ENCODE measurements at places on chromosomes 2 and 18.

DNA sequence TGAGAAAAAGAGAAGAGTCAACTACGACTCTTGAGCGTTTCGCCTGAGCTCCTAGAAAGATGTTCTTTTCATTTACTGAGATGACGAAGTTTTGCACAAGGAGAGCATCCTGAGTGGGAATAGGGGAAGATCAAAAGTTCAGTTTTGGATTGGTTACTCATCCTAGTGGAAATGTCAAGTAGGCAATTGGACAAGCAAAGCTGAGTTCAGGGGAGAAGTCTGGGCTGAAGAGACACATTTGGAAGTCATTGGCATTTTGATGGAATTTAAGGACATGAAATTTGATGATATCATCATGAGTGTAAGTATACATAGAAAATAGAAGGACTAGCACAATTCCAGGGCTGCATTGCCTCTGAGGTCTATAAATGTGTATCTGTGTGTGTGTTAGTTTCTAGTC is 416.6 kb downstream of the RAD51AP2 start:
- no peak for DNase-seq

GRCh38 chr2:54212456-54212855 is 43.6 kb downstream of the TSPYL6 start:
- no peak for DNase-seq

DNA sequence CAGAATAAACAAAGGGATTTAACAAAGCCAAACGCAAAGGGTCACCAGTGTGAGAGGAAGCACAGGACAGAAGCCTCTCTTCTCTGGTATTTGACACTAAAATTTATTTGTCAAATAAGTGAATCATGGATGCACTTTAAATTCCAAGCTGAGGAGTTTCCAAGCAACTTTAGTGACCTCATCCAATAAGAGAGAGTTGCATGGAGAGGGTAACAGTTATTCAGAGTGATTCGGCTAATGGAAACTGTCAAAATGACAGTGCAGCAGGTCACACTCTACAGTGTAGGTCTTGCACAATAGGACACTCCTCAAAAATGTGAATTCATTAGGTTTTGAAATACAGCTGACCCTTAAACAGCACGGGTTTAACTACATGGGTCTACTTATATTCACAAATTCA is 103.9 kb upstream of the ACVR1C start:
- no peak for DNase-seq

- DNase-seq: no peak
Observed at GRCh38 chr2:224885291-224885690, 157.0 kb downstream of the DOCK10 start.

GRCh38 chr18:41644466-41644865 is 310.6 kb upstream of the PIK3C3 start:
- DNase-seq: no peak

GRCh38 chr2:120141300-120142069 is 81.7 kb downstream of the TMEM185B start:
- DNase-seq: no peak

- DNase-seq: peak; percentile 16
Observed at GRCh38 chr2:129396980-129397599, 582.4 kb upstream of the RAB6C start.

GRCh38 chr18:32060026-32060425 is 31.6 kb upstream of the RNF138 start:
- no peak for DNase-seq

DNA sequence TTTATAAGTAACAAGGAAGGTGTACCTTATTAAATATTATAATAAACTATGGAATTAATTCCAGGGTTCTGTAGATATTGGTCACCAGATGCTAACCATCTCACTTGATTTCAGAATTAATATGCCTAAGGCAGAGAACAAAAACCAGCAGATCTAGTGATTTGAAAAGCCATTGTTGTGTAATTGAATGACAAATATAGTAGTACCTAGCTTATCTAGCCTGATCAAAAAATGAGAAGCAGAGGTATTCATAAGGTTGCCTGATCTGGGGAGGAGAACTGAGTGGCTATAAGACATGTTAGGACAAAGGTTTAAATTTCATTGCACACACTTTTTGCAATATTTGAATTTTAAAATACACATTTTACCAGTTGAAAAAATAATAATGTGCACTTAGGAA is 132.0 kb upstream of the UBE2E3 start:
- DNase-seq: no peak

- no peak for DNase-seq
Observed at GRCh38 chr18:26993568-26993967, 128.1 kb upstream of the AQP4 start.

DNA sequence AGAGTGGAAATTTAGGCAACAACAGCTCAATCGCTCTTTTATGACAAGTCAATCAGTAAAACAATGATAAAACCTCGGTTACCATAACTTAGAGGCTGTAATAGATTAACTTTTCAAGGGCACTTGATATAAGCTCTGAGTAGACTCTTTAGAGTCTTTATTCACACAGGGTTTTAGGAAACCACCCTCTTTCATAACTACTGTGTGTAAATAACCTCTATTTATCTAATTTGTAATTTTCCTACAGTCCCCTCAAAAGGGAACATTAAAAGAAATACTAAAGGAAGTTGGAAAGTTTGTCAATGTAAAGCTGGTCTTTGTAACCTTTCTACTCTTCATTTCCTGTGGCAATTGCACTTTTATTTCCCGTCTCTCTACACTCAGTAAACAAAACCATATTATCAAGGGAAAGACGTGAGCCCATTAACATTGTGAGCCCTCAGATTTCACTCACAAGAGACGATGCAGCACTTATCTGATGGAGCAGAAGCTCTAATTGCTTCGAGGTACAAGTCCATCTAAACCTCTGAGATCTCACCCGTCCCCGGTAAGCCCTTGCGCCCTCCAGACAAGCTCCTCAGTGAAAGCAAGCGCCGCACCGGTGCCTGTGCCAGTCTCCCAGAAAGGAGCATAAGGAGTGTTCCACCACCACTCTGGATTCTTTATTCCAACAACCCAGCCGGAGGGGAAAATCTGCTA is 1.1 kb upstream of the HOXD1 start:
- DNase-seq: no peak

GRCh38 chr18:62486290-62486964 is 36.4 kb upstream of the ZCCHC2 start:
- DNase-seq: no peak

GRCh38 chr2:18502142-18502541 is 58.3 kb downstream of the RDH14 start:
- DNase-seq: no peak

- no peak for DNase-seq
Observed at GRCh38 chr2:9641641-9642040, 10.8 kb upstream of the YWHAQ start.

GRCh38 chr18:35241448-35241804 is 592 bp downstream of the ZNF397 start:
- no peak for DNase-seq

- DNase-seq: no peak
Observed at GRCh38 chr2:110106642-110107041, 9.0 kb downstream of the MALL start.

DNA sequence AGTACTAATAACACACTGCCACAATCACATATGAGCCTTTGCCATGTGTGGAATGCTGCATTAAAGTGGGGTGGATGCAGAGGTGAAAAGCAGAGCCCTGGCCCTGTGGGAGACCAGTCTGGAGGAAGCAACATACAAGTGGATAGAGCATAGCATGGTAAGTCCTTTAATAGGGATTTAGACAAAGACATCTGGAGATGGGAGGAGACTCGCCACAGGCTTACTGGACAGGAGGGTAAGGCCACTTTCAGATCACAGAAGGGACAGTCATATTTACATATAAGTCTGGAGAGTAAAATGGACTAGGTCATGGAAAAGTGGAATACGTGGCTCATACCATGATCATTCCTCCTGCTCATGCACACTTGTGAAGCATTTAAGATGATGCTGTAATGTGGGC is 84.3 kb downstream of the PPP1R1C start:
- no peak for DNase-seq

DNA sequence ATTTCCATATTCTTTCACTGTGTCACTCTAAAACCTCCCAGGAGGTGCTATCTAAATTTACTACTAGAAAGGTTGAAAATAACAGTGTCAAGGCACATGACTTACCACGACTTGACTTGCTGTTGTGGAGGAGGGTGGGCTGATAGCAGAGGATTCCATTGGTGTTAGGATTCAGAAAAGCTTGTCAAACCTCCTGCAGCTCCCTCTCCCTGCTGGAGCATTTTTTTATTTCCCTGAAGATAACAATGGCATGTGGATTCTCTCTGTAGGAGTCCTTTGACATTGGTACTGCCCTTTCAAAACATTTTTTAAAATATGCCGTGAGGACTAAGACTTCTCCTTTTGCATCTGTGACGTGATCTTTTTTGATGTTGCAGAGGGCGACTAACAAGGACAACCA is 696.9 kb upstream of the GYPC start:
- DNase-seq: no peak

DNA sequence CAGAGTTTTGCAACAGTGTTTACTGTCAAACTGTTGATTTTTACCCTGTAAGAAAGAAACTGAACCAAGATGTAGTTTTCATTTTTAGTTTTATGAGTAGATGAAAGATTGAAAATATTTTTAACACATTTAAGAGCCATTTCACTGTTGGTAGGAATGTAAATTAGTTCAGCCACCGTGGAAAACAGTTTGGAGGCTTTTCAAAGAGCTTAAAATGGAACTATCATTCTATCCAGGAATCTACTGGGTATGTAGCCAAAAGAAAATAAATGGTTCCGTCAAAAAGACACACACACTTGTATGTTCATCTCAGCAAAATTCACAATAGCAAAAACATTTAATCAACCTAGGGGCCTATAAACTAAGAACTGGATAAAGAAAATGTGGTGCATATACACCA is 729.8 kb upstream of the CDH7 start:
- DNase-seq: no peak

- DNase-seq: no peak
Observed at GRCh38 chr18:12637901-12638643, 19.8 kb downstream of the SPIRE1 start.

DNA sequence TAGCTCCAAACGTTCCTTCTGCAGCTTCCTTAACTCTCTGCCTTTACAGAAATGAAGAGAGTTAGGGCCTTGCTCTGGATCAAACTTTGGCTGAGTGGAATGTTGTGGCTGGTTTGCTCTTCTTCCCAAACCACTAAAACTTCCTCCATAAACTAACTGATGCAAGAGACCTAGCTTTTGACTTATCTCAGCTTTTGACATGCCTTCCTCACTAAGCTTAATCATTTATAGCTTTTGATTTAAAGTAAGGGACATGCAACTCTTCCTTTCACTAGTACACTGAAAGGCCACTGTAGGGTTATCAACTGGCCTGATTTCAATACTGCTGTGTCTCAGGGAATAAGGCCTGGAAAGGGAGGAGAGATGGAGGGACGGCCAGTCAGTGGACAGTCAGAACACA is 8.3 kb downstream of the PXDN start:
- DNase-seq: no peak

DNA sequence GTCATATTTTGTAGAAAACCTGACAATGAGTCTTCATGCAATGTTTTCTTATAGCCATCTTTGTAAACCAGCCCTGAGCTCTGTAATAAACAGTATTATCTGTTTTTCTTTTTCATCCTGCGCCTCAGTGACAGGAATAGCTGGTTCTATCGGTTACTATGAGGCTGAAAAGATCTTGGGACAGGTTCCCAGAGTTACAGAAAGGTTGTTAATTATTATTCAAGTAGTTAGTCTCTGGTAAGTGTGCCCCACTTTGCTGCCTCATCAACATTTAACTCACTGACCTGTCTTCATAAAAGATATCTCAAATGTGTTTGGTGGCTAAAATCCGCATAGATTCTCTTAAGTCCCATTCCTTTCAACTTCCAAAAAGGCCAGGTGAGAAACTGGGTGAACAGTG is 18.6 kb downstream of the ACAA2 start:
- no peak for DNase-seq

- DNase-seq: peak; percentile 80
Observed at GRCh38 chr2:64049633-64050220, 30.5 kb upstream of the VPS54 start.

DNA sequence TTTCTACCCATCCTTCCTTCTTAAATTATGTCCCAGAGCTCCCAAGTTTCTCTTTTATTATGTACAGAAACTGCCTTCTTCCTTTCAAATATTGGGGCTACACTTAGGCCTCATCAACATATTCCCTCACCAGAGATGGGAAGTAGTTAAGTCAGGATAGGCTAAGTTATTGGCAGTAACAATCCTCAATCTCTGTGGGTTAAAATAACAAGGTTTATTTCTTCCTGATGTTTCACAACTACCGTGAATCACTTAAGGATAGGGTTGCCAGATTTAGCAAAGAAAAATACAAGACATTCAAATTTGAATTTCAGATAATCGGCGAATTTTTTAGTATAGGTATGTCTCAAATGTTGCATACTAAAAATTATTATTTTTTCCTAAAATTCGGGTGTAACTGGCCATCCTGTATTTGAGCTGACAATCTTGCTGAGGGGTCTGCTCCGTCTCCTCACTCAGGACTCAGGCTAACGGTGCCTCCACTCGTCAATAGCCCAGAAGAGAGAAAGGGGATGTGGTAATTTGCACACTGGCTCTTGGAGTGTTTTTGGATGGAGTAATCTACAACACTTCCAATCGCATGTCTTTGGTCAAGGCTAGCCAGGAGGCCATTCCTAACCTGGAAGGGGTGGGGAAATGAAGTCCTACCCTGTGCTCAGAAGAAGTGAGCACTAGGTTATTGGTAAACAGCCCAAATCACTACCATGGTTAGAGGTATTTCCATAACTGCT is 91.7 kb downstream of the ACTR3 start:
- DNase-seq: no peak

GRCh38 chr2:152585830-152586484 is 131.3 kb downstream of the PRPF40A start:
- no peak for DNase-seq

- no peak for DNase-seq
Observed at GRCh38 chr2:216538538-216538937, 39.9 kb downstream of the RPL37A start.

- no peak for DNase-seq
Observed at GRCh38 chr2:6793913-6794312, 71.8 kb downstream of the CMPK2 start.

DNA sequence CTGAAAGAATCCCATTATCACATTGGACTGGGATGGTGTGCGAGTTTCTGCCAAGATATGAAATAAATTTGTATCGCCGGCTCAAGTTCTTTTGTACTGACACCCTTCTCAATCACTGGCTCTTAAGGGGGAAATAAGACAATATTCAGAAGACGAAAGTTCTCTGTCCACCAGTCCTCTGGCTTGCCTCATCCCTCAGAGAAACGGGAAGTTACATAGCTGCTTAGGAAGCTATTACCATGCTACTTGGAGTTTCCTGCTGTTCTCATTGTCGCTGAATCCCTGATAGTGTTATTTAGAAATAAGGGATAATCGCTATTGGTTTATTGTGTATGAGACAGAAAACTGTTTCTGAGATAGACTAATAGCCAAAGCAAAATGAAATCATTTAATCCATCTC is 205.0 kb upstream of the ZNF521 start:
- DNase-seq: no peak

DNA sequence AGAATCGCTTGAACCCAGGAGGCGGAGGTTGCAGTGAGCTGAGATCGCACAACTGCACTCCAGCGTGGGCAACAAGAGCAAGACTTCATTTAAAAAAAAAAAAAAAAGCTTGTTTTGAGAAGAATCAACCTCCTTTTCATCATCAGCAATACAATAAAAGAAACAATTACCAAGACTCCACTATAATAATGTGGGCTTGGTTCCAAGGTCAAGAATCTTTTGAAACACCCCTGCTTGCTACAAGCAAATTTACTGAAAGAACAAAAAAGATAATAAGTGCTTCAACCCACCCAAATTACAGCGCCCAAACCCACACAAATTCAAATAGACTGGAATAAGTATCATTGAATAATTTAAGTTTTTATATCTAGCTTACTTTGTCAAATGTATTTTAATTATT is 33.6 kb upstream of the MAPRE3 start:
- no peak for DNase-seq

Data from left lung (tissue), 14 donors.